ENCODE measurements at places on chromosomes 11 and 22.
A peak's percentile ranks its signal among the peaks of the same experiment; 100 is the strongest.

DNA sequence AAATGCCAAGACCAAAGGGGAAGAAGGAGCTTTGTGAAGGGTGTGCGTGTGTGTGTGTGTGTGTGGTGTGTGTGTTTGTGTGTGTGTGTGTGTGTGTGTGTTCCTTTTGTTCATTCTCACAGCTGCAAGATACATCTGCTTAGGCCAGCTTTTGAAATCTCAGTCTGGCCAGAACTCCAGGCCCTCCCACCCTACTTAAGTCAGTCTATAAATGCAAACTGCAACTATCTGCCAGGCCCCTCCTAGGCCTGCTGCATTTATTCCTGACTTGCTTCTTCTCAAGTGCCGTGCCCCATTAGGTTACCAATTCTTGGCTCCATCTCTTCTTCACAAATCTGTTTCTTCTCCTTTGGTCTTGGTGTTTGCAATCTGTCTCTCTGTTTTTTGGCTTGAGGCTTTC, 21.6 kb upstream of the RIC3 start:
- no peak for DNase-seq

GRCh38 chr22:46286941-46287872, 9.5 kb upstream of the GTSE1 start:
- no peak for DNase-seq

DNA sequence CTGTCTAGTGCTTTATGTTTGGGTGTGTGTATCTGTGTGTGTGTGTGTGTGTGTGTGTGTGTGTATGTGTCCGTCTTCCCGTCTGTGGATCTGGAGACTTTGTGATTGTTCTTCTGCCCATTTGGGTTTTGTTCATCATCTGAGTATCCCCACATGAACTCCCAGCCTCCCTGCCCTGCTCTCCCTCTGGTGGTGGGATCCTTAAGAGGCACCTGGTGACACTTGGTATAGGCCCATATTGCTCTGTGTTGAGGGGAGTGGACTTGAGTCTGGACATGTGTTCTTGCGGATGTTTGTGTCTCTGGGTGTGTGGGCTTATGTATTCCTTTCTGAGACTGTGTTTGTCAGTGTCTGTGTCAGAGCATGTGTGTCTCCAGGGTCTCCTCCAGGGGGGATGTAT, 15.3 kb downstream of the RCOR2 start:
- no peak for DNase-seq

- no peak for DNase-seq
Observed at GRCh38 chr11:55324500-55324899, 18.5 kb upstream of the OR4A16 start.

GRCh38 chr11:96271777-96272176, 71.2 kb downstream of the MAML2 start:
- DNase-seq, result no peak

- DNase-seq, result no peak
Observed at GRCh38 chr11:35794850-35795249, 132.3 kb downstream of the TRIM44 start.

DNA sequence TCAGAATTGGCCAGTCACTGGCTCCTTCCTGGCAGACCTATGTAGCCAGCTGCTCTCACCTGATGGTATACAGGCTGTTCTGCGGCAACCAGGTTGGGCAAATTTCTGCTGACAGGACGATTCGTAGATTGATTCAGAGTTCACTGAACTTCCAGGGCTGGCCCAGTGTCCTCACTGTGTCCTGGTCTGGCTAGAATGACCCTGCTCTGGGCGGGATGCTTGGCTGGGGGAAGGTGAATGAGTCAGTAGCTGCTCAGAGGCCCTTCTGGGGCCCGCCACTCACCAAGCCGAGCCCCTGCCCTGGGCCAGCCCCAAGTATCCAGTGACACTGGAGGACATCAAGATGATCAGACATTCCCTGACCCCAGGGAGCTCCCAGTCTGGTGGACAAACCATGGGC, 62.9 kb upstream of the WNT11 start:
- no peak for DNase-seq

DNA sequence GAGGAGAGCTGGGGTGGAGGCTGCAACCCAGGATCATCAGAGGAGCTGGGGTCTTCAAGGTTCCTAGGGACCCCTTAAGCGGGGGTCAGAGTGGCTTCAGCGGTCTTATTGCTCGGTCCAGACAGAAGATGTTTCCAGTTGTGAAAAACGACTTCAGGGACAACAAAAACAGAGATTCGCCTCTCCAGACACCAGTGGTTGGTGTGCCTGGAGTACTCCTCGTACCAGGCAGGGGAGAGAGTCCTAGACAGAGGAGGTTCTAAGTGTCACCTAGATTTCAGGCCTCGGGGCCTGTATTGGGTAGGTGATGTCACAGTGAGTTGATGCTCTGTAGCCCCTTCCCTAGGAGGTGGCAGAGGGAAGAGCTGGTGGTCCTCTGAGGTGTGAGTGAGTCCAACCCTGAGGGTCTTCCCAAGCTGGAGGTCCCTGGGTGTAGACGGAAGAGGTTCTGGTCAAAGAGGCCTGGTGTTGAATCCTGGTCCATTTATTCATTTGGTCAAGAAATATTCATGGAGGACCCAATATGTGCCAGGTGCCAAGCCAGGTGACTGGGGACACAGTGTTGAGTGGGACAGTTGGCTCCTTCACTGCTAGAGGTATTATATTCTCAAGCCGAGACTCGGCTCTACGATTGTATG, 4.4 kb upstream of the IGLL5 start:
- DNase-seq, result no peak

- DNase-seq, result no peak
Observed at GRCh38 chr11:126133901-126134300, 71.2 kb upstream of the CDON start.

DNA sequence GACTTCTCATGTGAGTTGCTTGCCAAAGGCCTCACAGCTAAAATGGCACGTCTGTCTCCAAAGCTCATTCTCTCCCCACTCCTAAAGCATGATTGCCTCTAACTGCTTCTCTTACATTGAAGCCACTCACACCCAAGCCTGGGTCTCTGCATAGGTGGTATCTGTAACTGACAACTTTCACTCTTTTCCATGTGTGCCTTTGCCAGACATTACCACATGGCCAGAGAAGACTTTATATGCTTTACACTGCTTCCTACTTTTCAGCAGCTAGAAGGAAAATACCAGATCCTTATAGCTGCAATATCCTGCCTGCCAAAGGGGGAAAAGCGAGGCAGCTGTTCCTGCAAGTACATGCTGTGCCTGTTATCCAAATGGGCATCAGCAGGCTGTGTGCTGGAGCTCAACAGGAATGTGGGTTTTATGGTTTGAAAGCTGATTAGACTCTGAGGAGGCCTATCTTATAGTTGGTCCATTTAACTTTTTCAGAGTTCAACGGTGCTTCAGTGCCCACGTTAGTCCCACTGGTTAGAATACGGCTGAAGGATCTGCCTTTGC, 547.1 kb downstream of the RAB38 start:
- no peak for DNase-seq

- DNase-seq, result no peak
Observed at GRCh38 chr11:63805844-63806415, 7.3 kb upstream of the SPINDOC start.

- no peak for DNase-seq
Observed at GRCh38 chr22:28346308-28346707, 333.3 kb downstream of the TTC28 start.

- no peak for DNase-seq
Observed at GRCh38 chr11:121253951-121254350, 38.6 kb upstream of the SC5D start.

DNA sequence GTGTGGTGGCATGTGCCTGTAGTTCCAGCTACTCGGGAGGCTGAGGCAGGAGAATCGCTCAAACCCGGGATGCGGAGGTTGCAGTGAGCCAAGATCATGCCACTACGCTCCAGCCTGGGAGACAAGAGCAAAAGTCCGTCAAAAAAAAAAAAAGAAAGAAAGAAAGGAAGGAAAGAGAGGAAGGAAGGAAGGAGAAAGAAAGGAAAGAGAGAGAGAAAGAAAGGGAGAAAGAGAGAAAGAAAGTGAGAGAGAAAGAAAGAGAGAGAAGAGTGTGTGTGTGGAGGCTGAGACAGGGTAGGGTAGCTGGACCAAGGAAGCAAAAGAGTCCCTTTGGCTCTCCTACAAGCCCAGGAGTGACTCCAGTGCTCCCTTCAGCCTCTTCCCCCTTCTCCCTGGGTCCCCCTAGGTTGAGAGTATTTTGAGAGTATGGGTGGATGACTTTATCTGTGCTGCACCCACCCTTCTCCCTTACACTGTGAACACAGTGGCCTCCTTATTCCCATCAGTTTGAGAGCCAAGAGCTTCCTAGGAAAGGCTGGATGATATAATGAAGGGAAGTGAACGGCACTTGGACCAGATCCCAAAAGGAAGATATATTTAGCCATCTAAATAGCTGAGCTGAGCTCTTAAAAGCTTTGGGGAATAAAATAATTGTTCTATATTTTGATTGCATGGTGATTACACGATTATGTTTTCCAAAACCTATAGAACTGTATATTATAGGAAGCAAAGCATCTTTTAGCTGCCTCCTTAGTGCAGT, 9.5 kb upstream of the DENND5A start:
- no peak for DNase-seq

GRCh38 chr11:46387456-46387855, 4.1 kb downstream of the CHRM4 start:
- DNase-seq, result no peak

DNA sequence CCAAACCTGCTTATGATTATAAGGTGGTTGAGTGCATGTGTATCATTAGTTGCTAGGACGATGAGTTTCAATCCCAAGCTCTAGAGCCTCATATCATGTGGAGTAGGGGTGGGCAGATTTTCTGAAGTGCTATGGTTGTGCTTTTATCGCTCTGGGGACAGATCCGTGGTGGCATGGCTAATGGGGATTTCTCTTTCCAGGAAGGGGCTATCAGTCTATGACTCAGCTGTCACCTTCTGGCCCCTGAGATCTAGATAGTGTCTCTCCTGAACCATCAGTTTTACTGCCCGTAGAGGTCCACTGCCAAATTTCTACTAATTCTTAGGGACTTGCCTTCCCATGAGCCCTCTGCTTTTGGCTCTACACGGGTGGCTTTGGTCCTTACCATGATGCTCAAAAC, 51.8 kb downstream of the FDX1 start:
- no peak for DNase-seq

GRCh38 chr11:125069796-125070195, 6.7 kb downstream of the SLC37A2 start:
- no peak for DNase-seq

DNA sequence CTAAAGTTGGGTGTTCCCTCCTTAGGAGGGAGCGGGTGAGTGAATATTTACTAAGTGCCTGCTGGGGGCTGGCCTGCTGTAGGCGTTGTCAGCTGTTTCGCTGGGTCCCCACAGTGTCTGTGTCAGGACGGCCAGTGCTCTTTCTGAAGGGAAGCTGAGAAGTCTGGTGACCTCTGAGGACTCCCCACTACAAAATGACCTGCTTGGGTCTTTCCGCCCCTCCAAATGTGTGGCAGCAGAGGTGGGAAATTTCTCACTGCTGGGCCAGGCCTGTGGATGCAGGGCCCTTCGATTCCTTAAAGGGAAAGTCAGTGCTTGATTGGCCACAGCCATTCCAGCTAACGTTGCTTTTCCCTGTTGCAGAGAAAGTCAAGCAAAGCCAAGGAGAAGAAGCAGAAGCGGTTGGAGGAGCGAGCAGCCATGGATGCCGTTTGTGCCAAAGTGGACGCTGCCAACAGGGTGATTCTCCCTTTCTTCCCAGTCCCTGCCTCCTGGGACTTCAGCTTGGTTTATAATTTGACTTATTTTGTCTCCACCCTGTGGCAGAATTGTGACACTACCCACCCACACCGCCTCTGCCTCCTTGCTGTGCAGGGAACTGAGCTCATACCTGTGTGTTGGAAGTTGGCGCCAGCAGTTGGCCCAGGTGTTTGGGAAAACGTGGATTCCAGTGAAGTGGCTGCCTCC, 6.8 kb downstream of the NAA40 start:
- peak; percentile 65 for DNase-seq

DNA sequence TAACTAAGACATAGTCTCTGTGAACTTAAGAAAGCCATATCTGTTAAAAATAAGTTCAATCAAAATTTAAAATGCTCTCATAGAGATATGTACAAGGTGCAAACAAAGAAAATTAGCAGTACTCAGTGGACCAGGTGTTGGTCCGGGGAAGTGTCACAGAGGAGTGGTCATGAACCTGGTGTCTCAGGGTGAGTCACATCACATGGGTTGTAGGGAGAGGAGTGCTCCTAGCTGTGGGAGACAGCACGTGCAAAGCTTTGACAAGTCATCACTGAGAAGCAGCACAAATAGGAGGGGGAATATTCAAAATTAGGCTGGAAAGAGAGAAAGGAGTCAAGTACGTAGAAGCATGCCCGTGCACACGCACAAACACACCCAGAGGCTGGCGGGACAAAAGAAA, 438.1 kb downstream of the NTM start:
- DNase-seq, result no peak

GRCh38 chr11:14973621-14974514, 1.7 kb upstream of the CALCA start:
- no peak for DNase-seq

DNA sequence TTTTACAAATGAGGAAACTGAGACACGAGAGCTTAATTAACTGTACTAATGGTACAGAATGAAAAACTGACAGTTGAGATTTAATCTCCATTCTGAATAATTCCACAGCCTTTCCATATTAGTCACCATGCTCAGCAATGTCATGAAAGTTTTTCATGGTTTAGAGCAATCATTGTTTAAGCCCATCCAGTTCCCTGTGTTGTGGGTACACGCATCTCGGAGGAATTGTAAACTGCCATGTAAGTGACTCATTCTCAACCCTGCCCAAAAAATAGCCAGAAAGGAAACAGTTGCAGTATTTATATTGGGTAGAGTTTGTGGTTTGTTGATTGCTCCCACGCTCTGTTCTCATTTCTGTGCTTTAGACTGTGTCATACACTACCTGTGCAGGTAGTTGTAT, 1790.8 kb downstream of the LRRC4C start:
- no peak for DNase-seq

DNA sequence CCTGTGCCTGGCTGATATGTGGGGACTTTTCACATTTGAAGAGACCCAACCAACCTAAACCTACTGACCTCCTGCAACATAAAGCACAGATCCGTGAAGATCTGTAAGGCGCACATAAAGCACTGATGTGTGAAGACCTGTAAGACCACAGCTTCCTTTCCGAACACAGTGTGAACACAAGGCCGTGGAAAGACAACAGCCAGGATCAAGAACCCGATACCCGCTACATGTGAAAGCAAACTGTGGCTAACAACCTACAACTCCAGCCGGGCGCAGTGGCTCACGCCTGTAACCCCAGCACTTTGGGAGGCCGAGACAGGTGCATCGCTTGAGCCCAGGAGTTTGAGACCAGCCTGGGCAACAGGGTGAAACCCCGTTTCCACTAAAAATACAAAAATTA, 17.6 kb upstream of the PPFIA1 start:
- no peak for DNase-seq
